NCI-H2029 (cell line): ENCODE measurements at places on chromosomes 1 and 21.

DNA sequence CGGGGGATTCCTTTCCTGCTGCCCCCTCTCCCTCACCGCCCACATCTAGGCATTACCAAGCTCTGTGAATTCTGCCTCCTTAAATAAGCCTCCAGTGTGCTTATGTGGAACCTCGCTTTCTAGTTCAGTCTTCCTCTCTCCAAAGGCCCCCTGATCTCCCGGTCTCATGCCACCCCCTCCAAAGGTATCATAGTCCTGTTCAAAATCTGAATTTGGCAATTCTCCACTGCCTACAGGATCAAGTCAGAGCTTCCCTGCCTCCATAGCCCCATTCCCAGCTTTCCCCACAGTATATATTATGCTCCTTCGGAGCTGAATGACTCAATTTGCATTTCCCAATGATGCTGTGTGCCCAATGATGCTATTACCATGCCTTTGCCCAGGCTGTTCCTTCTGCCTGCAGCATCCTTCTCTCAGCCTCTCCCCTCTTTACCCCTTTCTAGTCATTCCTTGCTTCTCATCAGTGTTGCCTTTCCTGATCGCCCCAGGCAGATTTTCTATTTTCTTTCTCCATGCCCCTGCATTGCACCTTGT lies 1.7 kb downstream of the AZIN2 start:
- no peak for DNase-seq

- DNase-seq, result no peak
These were observed 74.1 kb upstream of the POU3F1 start for GRCh38 chr1:38120552-38121230.

DNA sequence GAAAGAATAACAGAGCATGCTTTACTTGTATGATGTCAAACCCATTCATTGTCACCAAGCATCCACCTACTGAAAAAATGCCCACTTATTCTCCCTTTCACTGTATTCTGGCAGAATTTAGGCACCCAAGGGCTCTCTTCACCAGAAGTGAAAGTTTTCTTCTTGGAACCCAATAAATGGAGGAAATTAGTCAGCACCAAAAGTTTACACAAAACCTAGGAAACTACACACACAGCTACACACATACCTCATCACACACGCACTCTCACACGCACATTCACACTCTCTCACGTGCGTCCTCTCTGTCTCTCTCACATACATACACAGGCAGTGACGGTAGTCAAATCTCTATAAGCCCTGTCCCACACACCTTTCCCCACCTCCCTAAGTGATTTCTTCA lies 37.6 kb downstream of the MCOLN2 start:
- DNase-seq, result no peak

- DNase-seq, result peak; percentile 53
These were observed 17.1 kb upstream of the TMEM9 start for GRCh38 chr1:201171063-201172036.

DNA sequence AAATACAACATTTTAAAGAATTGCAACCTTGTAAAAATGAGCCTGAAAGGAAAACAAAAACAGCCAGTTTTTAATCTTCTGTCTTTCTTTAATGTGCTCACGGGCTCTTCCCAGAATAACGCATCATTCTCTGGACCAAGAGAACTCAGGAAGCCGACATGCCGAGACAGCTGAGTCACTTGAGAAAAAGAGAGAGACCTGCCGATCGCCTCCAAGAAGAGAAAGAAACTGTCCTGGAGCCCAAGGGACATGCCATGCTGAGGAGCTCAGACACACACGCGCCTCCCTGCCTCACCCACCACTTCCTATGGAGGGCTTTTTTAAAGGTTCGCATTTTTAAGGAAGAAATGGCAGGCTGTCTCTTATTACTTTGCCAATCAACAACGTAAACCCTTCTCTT lies 176.4 kb downstream of the ZNF281 start:
- no peak for DNase-seq

- no peak for DNase-seq
These were observed 167.3 kb downstream of the ZNF326 start for GRCh38 chr1:90162216-90162615.

- no peak for DNase-seq
These were observed 12.4 kb upstream of the SRARP start for GRCh38 chr1:15991427-15992186.

DNA sequence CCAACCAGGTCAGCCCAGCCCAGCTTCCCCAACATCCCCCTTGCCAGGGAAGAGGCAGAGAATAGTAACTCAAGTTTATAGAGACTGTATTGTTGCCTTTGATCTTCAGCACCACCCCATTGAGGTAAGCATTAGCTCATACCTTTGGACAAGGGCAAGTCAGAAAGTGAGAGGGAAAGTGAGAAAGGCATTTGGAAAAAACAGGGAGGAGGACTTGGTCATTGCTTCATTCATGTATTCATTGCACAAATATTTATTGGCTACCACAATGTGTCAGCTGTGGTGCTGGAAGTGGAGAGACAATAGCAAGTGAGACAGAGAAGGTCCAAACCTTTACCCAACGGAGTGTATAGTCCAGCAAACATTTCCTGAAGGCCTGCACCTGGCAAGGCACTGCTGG lies 561.2 kb downstream of the KIF26B start:
- no peak for DNase-seq
